Activated CD4-positive, alpha-beta T cell treated with anti-CD3 and anti-CD28 coated beads for 48 hours (primary cell): ENCODE measurements at places on chromosomes 1 and 21.

GRCh38 chr1:52955129-52955970, 28.3 kb downstream of the SCP2 start:
- no peak for DNase-seq

DNA sequence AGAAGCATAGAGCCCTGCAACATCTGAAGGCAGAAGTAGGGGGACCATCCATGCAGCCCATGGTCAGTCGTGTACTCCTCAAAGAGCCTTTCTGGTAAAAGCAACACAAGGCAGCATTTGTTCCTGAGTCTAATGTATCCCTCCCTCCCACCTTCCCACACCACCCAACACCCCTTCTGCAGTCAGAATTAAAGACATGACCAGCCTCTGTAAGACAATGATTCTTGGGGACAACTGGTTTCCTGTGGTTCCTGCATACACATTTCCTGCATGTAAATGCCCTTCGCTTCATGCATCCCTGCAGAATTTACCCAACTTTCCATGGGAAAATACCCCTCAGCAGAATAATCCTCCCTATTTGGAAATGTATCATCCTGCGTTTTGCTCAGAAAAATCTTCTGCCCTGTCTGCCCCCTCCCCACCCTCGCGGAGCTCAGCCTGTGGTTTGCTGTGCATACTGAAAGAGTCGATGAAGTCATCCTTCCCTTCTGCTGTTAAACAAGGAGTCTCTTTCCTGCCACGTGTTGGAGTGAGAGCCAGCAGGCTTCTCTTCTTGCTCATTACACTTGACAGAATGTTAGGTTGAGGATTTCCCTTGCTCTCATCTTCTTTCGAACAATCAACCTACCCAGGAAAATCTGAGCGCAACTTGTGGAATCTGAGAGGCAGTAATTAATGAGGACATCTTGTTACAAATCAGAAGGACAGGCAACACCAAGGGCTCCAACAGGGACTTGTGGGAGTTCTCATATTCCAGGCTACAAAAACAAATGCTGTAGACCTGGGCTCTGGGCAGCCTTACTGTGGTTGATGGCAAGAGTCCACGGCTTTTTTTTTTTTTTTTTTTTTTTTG, 4.7 kb downstream of the TNN start:
- peak; percentile 56 for DNase-seq

DNA sequence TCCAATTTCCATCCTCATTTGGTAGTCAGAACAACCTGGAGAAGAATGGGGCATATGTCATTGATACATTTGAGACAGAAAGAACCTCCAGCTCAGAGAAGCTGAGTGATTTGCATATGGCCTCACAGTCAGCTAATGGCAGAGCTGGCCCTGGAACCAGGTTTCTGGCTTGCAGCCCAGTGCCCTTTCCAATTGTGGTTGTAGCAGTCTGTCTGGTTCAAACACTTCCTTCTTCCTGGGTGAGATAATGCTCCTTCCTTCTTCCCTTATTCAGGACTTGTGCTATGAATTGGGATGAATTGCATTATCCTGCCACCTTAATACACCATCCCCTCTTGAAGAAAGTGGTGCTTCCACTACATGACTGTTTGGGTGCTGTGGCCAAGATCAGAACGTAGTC, 24.2 kb downstream of the SLC5A9 start:
- no peak for DNase-seq

DNA sequence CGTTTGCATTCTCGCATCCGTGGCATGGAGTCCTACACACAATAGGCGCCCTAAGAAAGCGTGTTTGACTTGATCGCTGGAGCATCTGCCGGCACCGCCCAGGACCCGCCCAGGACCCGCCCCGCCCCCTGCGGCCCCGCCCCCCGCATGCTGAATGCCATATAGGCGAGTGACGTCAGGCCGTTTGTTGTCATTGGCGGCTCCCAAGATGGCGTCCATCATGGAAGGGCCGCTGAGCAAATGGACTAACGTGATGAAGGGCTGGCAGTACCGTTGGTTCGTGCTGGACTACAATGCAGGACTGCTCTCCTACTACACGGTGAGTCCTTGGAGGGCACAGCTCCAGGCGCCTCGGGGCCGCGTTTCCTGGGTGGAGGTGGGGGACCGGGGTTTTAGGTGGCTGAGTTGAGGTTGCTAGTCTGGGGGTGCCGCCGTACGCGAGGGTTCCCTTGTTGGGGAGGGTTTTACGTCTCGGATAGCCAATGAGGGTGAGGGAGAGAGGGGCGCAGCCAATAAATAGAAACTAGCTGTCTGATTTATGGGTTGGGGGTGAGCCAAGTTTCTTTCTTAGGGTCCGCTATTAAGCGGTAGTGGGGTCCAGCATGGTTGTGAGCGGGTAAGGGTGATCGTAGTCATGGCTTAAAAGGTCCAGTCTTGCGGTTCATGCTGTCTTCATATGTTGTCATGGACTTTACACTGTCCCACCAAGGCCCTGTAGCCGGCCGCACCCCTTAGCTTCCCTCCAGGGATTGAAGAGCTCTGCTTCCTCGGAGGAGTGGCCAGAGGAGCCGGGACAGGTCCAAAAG, at the start of gene OSBPL9:
OSBPL9 (plus strand) TSS at position 190 of the 806 bp plus-strand sequence; CDS start at position 209, 19 bp downstream.
- peak; percentile 90 for DNase-seq

DNA sequence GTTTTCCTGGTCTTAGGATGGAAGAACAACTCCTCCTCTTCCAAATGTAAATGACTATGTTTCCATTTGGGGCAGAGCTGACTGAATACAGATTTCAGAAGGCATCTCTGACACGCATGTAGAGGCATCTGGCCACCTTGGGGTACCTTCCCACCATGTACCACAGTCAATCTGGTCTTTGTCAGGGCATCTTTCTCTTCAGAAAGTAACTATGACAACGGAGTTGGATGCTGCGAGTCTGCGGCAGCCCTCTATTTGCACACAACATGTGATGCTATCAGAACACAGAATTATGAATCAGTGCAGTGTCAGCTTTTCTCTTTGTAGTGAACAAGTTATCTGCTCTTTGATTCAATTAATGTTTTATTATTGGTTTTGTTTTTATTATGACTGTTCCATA, 94.7 kb downstream of the TSEN15 start:
- no peak for DNase-seq

DNA sequence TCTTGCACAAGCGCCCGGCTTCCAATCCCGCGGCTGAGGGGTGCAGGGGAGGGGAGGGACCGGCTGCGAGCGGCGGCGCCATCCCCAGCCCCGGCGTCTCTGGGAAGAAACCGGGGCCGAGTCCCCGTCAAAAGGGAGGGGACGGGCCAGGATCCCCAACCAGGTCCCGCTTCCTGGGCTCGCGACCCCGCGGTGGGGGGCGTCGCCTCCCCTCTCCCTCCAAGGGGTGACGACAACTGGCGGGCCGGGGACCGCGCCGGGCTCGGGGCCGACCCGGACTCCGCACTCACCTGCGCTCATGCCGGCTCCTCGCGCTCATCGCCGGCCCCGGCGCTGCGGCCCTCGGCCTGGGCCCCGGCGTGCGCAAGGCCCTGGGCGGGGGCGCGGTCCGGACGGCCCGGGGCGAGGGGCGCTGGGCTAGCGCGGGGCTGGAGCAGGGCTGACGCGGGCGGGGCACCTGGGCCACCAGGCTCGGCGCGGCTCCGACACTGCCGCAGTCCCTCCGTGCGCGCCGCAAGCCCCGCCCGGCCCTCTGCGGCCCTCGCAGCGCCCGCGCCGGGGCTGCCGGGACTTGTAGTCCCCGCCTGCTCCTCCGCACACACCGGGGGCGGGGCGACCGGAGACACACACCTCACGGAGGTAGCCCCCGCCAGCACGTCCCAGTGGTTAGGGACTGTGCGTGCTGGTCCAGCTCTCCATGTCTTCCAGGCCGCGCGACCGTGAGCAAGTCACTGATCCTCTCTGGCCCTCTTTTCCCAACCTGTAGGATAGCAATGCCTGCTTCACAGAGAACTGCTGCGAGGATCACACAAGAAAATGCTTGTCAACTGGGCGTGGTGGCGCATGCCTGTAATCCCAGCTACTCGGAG, at the start of gene ATP13A2:
ATP13A2 (minus strand) TSS at position 490 of the 869 bp plus-strand sequence; CDS start at position 300, 190 bp downstream.
- DNase-seq = peak; percentile 85

DNA sequence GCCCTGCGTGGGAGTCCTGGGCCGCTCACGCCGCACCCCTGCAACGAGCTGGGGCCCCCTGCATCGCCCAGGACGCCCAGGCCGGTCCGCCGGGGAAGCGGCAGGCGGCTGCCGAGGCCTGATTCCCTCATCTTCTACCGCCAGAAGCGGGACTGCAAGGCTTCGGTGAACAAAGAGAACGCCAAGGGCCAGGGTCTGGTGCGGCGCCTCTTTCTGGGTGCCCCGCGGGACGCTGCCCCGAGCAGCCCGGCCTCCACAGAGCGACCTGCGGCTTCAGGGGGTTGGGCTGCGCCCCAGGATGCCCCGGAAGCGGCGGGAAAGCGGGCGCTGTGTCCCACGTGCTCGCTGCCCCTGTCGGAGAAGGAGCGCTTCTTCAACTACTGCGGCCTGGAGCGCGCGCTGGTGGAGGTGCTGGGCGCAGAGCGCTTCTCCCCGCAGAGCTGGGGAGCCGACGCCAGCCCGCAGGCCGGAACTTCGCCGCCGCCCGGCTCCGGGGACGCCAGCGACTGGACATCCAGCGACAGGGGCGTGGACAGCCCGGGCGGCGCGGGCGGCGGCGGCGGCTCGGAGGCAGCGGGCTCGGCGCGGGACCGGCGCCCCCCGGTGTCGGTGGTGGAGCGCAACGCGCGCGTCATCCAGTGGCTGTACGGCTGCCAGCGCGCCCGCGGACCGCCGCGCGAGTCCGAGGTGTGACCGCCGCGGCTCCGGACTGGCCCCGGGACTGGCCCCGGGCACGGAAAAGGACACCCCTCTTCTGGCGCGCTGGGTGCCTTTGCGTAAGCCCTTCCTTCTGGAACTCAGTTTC, 2.7 kb downstream of the FAM110D start:
- DNase-seq = peak; percentile 62

DNA sequence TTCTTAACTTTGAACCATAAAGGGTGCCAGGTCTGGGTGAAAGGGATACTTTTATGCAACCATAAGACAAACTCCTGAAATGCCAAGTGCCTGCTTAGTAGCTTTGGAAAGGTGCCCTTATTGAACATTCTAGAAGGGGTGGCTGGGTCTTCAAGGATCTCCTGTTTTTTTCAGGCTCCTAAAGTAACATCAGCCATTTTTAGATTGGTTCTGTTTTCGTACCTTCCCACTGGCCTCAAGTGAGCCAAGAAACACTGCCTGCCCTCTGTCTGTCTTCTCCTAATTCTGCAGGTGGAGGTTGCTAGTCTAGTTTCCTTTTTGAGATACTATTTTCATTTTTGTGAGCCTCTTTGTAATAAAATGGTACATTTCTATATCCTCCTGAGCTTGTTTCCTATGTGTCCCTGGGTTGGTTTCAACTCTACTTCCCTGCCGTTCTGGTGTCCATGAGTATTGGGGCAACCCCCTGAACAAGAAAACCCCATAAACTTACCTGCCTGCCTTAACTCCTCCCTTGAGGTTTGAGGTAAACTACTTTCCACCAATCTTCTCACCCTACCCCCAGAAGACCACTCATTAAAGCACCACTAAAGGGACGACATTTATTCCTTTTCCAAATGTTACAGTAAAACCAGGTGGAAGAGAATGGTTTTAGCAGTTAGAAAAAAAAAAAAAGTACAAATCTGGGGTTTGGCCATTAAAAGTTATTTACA, 2.6 kb downstream of the MARCKSL1 start:
- DNase-seq = no peak

- DNase-seq = no peak
These were observed 878 bp downstream of the OR11L1 start for GRCh38 chr1:247840818-247841217.

GRCh38 chr1:62327360-62328055, 8.3 kb upstream of the KANK4 start:
- no peak for DNase-seq

GRCh38 chr21:26388731-26389231, 184.3 kb downstream of the CYYR1 start:
- no peak for DNase-seq

- no peak for DNase-seq
These were observed 7.2 kb downstream of the GPN2 start for GRCh38 chr1:26882696-26883463.

GRCh38 chr1:222790520-222790919, 24.3 kb upstream of the DISP1 start:
- DNase-seq = no peak

GRCh38 chr1:58649555-58649954, 50.3 kb downstream of the MYSM1 start:
- DNase-seq = peak; percentile 10

DNA sequence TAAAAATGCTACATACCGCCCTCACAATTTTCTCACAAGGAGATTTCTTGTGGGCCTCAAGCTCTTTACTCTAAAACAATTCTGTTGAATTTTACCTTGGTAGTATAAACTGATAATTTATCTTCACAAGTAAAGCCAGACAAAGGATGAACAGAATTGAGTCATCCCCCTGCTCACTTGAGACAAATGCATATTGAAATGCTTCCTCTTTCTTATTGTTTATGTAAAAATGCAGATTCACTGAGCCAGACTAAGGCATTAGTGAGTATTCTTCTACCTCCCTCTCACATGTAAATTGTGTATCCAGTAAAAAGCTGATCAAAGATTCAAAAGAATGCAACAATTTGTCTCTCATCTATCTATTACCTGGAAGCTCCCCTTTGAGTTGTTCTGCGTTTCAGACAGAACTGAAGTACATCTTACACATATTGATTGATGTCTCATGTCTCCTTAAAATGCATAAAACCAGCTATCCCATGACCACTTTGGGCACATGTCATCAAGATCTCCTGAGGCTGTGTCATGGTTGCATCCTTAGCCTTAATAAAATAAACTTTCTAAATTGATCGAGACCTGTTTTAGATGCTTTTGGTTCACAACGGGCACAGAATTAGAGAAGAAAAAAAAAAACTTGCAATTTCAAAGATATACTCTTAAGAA, 743.1 kb upstream of the B3GALT2 start:
- DNase-seq = no peak

GRCh38 chr1:26459573-26460031, 12.6 kb upstream of the HMGN2 start:
- no peak for DNase-seq

DNA sequence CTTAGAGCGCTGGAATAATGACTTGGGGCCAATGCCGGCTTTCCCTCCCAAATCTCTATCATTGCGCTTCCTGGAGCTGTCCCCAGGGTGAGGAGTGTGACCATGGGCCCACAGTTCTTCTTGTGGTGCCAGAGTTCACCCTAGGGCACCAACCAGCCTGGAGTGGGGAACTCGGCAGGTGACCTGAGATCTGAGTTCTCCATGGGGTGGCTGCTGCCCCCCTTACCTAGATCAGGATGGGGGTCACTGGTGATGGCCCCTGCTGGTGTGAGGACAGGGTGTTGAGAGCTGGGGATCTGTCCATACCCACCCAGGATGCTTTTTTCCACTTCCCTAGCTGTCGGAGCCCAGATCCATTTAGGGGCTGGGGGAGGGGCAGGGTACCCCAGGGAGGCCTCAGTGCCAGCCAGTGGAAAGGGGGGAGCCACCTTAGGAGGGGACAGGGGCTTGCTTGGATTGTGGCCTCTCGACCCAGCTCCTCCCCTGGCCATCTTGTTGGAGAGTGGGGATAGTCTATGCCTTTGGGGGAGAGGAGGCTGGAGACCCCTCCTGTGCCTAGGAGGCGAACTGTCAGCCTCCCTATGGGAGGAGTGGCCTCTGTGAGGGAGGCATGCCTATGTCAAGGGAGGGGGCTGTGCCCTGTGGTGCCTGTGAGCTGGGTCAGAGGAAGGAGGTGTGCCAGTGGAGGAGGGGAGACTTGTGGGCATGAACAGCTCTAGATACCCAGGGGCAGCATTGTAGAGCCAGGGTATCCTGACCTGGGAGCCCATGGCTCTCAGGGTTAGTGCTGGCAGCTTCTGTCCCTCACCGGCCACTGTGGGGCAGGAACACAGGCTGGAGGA, 1.7 kb downstream of the FOXO6 start:
- DNase-seq = no peak
